ENCODE measurements at places on chromosomes 12 and 14.

DNA sequence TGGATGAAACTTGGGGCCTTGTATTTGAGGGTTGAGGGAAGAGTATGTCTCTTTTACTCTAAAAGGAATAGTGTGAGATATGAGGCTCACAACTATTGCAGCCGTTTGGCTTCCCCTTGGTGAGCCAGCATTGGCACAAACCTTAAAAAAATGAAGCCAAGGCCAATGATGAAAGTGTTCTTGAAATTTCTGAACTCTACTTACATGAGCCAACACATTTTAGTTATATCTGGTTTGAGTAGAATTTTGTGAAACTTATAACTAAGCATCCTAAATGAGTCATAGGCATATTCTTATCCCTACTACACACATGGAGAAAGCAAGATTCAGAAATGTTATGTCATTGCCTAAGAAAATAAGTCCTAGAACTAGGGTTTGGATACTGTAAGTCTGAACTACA lies 55.3 kb upstream of the ACSS3 start:
- no peak for DNase-seq

DNA sequence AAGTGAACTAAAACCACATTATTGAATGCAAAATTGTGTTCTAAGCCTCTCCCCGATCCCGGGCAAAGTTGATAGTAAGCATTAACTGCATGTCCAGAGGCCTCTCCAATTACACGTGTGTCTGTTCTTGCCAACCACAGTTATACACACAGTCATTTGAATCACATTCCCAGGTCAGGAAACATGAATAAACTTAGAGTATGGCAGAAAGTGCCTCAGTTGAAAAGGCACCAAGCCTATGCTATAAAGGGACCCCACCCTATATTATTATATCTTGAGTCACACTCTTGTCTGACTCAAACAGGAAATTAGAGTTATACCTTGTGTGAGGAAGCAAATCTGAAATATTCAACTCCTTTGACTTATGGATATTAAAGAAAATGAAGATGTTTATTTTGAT lies 128.3 kb upstream of the STXBP6 start:
- DNase-seq: no peak

- DNase-seq: no peak
These were observed 13.3 kb upstream of the OTOGL start for GRCh38 chr12:80086025-80086424.

GRCh38 chr12:69073035-69073434 lies 140.1 kb upstream of the CPM start:
- DNase-seq: no peak

- DNase-seq: no peak
These were observed 488.5 kb downstream of the LRFN5 start for GRCh38 chr14:42095155-42095554.

DNA sequence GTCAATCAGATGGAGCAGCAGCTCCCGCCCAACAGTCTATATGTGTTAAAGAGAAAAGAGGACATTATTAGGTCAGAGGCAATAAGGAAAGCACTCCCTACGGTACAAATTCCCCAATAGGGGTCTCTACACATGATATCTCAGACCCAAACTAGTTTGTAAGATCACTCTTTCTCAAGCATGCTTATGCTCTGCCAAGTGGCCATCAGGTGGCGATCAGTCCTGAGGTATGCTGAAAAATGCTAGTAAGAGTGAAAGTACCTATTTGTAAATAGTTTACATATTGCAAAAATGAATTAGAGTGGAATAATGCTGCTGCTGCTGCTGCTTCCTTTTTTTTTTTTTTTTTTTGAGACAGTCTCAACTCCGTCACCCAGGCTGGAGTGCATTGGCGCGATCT lies 61.0 kb downstream of the CPM start:
- DNase-seq: no peak

- no peak for DNase-seq
These were observed 905 bp upstream of the CIPC start for GRCh38 chr14:77097006-77097699.

DNA sequence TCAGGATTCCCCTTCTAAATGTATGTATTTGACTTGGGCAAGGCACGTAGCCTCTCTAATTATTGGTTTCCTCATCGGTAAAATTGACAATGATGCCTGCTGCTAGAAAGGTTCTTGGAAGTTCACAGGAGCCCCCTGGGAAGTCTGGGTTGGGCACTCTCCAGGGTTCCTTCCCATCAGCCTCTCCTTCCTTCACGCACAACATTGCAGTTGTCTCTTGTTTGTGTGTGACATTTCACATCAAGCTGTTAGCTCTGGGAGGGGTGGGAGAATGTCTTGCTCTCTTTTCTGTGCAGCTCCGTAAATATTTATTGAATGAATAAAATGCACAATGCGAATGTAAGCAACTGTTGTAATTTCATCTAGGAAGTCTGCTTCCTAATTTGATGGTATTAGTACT lies 153.2 kb upstream of the PRICKLE1 start:
- DNase-seq: no peak

- DNase-seq: no peak
These were observed at the start of gene IL23A for GRCh38 chr12:56338308-56339157. IL23A (plus strand) TSS chr12:56338884; CDS start chr12:56339045, 161 bp downstream.

Data from AG08396 (cell line).